ENCODE measurements at places on chromosomes 3 and 15. TPM values are rescaled to one million over a fixed set of nuclear protein-coding genes. Genes with fewer than 3 reads are reported as not detected.

SYNPR gene
- total RNA-seq: not detected

TRIM59 gene
- 25.3 TPM for total RNA-seq

OR5AC2 gene
- total RNA-seq: not detected

CYP8B1 gene
- total RNA-seq: not detected

SKOR1 gene
- 0.19 TPM for total RNA-seq

GPR171 gene
- total RNA-seq: not detected

CYP1A2 gene
- total RNA-seq: not detected

SERPINI2 gene
- total RNA-seq: not detected

HTR3E gene
- total RNA-seq: not detected

IQCF5 gene
- total RNA-seq: not detected

LSMEM2 gene
- not detected for total RNA-seq

C15orf39 gene
- 2.4 TPM for total RNA-seq

C3orf80 gene
- total RNA-seq: 0.25 TPM

SPTBN5 gene
- total RNA-seq: 0.53 TPM

FRMD5 gene
- total RNA-seq: 14.2 TPM

NGLY1 gene
- total RNA-seq: 23.3 TPM

Data from aortic smooth muscle cell (primary cell).